ENCODE measurements at places on chromosomes 11 and 22. TPM values are rescaled to one million over a fixed set of nuclear protein-coding genes. Genes with fewer than 3 reads are reported as not detected.

GRCh38 chr11:60428517-60428916 is 855 bp upstream of the MS4A5 start:
- no peaks in the 10 kb centered on the region for H3K27me3 ChIP-seq
- H3K27ac ChIP-seq = no peak overlapping the region
- H3K36me3 ChIP-seq = no peaks in the 10 kb centered on the region
- no peak overlapping the region for H3K4me3 ChIP-seq
- H3K4me1 ChIP-seq = no peaks in the 10 kb centered on the region

- no peaks in the 10 kb centered on the region for H3K4me1 ChIP-seq
- H3K4me3 ChIP-seq = no peak overlapping the region
- peaks cover 24% of the 10 kb centered on the region for H3K27me3 ChIP-seq
- no peak overlapping the region for H3K27ac ChIP-seq
Observed at GRCh38 chr22:37219533-37219932, 7.3 kb upstream of the SSTR3 start.

GRCh38 chr11:71336996-71337754 is 84.8 kb upstream of the SHANK2 start:
- H3K36me3 ChIP-seq = no peaks in the 10 kb centered on the region
- no peak overlapping the region for H3K27ac ChIP-seq
- H3K4me1 ChIP-seq = no peaks in the 10 kb centered on the region
- H3K4me3 ChIP-seq = no peak overlapping the region

DNA sequence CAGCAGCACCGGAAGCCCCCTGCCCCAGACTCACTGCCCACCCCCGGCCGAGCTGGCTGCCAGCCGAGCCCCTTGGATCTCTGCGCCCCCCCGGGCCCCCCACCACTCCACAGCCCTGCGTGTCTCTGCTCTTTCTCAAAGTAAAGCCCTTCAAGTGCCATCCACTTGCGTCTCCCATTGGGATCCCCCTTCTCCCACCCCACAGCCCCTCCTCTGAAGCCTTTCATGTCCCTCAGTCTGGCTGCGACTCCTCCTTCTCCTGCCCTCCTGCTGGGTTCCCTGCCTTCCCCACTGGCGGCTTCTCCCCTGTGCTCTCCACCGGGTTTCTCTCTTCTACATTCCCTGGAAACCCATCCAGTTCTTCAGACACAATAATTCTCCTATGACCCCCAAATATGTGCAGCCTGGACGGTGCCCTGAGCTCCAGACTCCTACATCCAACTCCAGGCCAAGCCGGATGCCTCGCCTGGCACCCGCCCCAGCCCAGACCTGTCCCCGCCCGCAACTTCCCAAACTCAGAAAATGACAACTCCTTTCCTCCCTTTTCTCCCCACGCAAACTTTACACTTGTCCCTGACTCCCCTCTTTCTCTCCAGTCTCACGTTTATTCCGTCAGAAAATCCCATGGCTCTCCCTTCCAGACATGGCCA is 108.9 kb downstream of the WNT7B start:
- H3K27ac ChIP-seq = no peak overlapping the region
- peaks cover 45% of the 10 kb centered on the region for H3K27me3 ChIP-seq
- no peak overlapping the region for H3K4me3 ChIP-seq
- peaks cover 13% of the 10 kb centered on the region for H3K4me1 ChIP-seq
- DNase-seq = no peak
- no peaks in the 10 kb centered on the region for H3K36me3 ChIP-seq

- H3K4me1 ChIP-seq = peaks cover 1% of the 10 kb centered on the region
- H3K27me3 ChIP-seq = no peaks in the 10 kb centered on the region
- no peak overlapping the region for H3K4me3 ChIP-seq
- H3K36me3 ChIP-seq = peaks cover 8% of the 10 kb centered on the region
- DNase-seq = peak; percentile 80
- peak overlapping the region; percentile 99 for H3K27ac ChIP-seq
Observed at GRCh38 chr11:62593434-62594044, 2.2 kb upstream of the TUT1 start.

DNA sequence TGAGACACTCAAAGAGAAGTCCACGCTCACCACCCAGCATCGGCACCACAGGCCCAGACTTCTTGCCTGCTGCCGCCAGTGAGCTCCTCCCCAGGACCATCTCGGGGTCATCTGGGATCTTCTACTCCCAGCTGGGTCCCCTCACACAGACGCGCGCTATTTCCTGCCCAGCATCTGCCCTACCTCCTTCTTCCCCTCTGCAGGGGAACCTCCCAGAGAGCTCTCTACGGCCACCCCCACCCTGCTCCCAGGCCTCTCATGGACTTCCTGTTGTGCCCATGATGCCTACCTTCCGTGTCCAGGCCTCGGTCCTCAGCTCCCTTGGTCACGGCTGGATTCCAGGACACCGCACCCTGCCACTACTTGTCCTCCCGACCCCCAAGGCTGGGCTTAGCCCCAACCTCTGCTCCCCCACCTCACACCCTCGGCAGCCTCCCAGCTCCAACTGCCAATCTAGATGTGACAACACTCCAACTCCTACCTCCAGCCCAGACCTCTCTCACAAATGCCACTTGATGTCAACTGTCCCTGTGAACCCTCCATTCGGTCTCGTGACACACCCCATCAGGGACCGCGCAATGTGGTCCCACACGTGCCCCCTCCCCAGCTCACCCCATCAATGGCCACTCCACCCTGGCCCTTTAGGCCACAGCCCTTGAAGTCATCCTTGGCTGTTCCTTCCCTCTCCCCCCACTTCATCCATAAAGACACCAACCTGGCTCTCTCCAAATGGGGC is 45.3 kb downstream of the SGSM3 start:
- no peak for DNase-seq
- H3K4me3 ChIP-seq = no peak overlapping the region
- no peaks in the 10 kb centered on the region for H3K27me3 ChIP-seq
- H3K4me1 ChIP-seq = no peaks in the 10 kb centered on the region
- H3K27ac ChIP-seq = peak overlapping the region; percentile 32

C22orf31 gene
- total RNA-seq = not detected

ZNRF3 gene
- 18.0 TPM for total RNA-seq

SCN3B gene
- 0.21 TPM for total RNA-seq

All from tibial nerve (tissue), 4 donors.